ENCODE measurements at places on chromosomes 16 and 17.
A peak's percentile ranks its signal among the peaks of the same experiment; 100 is the strongest.

GRCh38 chr17:79083191-79083971 is 8.8 kb downstream of the ENGASE start:
- DNase-seq, result no peak

- DNase-seq, result no peak
Observed at GRCh38 chr16:49861299-49861698, 5.4 kb upstream of the ZNF423 start.

- DNase-seq, result peak; percentile 69
Observed at GRCh38 chr17:74671031-74671771, 41.5 kb downstream of the CD300LF start.

GRCh38 chr17:81870131-81870980 is 781 bp downstream of the ARHGDIA start:
- DNase-seq, result peak; percentile 41

- no peak for DNase-seq
Observed at GRCh38 chr17:14337596-14338079, 36.8 kb downstream of the HS3ST3B1 start.

DNA sequence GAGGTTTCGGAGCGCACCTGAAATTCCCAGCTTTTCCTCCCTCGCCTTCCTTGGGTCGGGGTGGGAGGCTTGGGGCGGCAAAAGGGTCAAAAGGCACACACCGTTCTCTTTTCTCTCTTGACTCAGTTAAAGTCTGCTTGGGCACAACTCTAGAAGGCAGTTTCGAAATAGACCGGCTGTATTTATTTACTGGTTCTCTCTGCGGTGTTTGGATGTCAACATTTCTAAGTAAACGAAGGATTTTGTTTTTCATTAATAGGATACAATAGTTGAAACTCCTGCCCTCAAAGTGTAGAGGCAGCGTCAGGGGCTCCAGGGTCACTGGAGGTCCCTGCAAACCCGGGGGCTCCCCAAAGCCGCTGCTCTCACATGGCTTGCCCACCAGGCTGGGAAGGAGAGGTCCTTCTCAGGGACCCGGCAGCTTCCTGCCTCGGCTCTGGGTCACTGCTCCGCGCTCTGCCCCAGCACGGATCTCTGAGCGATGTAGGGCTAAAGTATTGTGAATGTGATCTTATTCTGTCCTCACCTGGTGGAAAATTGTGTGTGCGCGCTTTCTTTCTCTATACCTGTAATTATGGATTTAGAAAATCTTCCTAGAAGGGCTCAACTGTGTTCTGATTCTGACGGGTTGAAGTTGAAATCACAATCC is 952 bp downstream of the BMERB1 start:
- DNase-seq, result no peak

GRCh38 chr16:11325404-11326083 is 19.7 kb upstream of the RMI2 start:
- no peak for DNase-seq

DNA sequence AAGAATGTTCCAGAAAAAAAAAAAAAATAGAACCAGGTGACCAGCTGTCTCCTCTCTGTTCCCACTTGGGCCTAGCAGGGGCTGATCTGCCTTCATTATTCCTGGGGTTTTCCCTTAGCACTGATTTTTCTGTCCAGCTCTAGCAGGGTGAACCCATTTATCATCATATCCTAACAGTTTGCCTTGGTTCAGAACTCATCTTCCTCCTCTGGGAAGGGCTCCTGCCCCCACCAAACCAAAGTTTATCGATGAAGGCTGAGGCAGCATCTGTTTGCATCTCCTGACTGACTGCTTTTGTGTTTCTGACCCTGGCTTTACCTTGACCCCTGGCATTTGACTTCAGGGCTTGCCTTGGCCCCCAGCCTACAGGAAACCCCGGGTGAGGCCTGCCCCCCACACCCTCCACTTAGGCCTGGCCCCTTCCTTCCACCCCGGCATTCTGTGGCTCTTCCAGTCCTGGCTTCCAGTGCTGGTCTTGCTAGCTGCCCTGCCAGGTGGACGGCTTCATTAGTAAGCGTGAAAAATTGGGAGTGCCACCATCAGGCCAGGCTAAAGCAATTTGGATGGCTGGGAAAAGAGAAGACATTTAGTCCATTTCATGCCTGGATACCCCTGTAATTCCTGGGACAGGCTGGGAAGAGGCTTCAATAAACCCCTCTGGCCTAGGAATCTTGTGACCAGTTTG is 164.9 kb downstream of the CCDC182 start:
- DNase-seq, result no peak

- DNase-seq, result no peak
Observed at GRCh38 chr16:79297296-79297695, 303.2 kb downstream of the MAF start.

- DNase-seq, result no peak
Observed at GRCh38 chr17:27329146-27329805, 35.4 kb downstream of the WSB1 start.

GRCh38 chr17:13005530-13005929 is 12.3 kb downstream of the ELAC2 start:
- DNase-seq, result no peak

DNA sequence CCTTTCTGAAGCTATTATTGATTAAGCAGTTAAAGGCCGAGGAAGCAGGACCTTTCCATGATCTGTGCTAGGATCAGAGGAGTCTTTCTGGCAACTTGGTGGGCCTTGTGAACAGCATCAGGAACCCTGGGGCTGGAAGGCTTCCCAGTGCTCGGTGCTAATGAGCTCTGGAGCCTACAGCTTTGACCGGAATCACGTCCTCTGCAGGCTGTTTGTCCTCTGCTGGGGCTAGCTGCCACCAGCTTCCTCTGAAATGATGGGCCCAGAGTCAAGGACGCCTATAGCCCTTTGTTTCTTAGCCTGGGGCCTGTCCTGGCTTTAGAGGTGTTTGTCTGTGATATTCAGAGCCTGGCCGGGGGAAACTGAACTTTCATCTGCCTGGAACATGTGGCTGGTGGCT is 111.6 kb downstream of the SHISA9 start:
- DNase-seq, result no peak

DNA sequence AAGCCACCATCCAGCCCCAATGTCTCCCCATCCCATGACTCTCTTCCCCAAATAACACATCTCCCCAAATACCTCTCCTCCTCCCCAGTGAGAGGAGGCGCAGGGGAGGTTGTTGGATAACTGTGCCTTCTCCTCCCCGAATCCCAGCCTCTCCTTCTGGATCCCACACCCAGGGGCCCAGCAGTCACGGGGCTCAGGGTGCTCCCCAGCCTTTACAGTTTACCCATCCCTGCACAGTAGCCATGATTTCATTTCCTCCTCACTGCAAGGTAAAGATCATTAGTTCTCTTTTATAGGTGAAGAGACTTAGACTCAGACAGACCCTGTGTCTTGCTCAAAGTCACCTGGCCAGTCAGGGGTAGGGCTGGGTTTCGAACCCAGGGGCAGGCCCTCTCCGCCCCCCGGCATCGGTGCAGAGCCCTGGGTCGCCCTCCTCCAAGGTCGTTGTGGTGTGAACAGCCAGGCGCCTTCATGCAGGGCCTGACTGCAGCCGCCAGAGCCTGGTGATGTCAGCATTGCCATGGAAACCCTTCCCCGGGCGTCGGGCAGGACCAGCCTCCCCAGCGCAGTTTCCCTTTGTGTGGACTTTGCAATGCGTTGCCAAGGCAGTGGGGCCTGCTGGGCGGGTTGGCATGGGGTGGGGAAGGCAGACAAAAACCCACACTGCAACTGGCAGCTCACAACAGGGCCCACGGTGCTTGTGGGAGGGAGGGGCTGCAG is 53.3 kb upstream of the TOB1 start:
- peak; percentile 78 for DNase-seq

GRCh38 chr17:41002814-41003213 is 3.1 kb upstream of the KRTAP3-2 start:
- no peak for DNase-seq

GRCh38 chr17:55694286-55694910 is 28.3 kb downstream of the TMEM100 start:
- DNase-seq, result no peak

GRCh38 chr16:25785361-25785760 is 93.6 kb downstream of the HS3ST4 start:
- DNase-seq, result no peak

GRCh38 chr17:19486351-19487023 is 47.2 kb upstream of the SLC47A1 start:
- DNase-seq, result no peak

DNA sequence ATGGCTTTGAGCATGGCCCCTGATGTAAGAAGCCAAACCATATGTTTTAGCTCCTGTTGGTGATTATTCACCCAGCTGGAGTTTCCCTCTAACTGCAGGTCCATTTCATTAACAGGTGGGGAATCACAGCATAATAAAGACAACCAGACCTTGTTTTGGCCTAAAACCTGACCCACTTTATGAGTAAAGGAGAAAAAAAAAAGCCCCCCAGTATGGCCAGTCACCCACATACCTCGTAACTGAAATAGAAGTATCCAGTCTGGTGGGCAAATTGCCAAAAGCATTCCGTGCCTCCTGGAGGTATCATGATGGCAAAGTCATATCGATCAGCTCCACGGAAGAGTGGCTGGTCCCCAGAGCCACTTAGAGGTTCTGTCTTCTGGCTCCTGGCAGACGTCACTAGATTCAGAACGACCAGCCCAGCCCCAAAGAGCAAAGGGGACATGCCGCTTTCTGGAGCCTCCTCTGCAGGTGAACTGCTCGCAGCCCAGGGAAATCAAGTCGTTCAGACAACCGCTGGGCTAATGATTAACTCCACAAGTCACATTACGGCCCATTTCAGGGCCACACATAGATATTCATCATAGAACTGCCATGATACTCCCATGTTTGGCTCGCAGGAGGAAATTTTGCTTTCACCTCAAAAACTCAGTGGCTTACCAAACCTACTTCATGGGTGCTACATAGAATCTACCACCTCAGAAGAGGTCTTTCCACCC is at the start of gene TMED6:
TMED6 (minus strand) TSS at position 478 of the 719 bp plus-strand sequence; CDS start at position 445, 33 bp downstream.
- no peak for DNase-seq

GRCh38 chr16:67447508-67448076 is 16.7 kb downstream of the HSD11B2 start:
- peak; percentile 28 for DNase-seq

DNA sequence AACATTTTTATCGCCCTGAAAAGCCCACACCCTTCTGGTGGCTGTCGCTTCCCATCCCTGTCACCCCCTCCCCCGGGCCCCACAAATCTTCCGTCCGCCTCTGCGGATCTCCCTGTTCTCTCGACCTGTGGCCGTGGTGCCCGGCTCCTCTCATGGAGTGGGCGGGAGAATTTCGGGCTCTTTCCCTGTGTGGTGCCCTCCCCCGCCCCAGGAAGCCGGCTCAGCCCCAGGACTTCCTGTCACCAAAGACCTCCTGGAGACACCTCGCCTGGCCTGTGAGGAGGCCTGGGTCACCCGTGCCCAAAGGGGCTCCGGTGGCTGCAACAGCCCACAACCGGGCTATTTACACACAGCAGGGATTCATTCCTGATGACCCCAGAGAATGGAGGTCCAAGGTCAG is 26.1 kb upstream of the UBE2I start:
- DNase-seq, result no peak

DNA sequence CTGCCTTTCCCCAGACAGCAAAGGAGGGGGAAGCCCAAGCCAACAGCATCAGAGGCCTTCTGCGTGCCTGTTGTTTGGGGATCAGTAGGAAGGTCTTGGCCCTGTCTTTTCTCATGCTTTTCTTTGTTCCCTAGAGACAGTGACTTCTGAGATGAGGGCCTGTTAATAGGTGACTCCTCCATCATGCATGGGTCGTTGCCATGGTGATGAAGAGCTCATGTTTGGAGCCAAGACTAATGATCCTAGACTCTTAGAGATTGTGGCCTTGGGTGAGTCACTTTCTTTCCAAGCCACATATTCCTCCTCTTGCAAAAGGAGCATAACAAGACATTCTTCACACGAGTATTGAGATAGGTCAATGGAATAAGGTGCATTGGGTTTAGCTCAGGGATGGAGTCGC is 201.1 kb upstream of the ASIC2 start:
- peak; percentile 57 for DNase-seq

DNA sequence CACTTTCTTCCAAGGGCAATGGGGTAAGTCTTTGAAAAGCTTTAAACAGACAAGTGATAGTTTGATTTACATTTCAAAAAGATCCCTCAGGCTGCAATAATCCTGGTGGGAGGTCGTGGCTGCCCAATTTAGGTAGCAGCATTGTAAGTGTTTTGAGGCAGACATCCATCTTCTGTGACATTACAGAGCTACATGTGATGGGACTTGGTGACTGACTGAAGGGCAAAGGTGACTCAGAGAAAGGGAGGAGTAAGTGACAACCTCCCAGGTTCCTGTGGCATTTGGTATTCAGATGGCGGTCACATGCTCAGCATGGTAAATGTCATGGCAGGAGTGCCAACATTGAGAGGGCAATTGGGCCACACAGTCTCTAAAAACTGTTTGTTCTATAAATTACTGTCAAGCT is 26.5 kb downstream of the STAT3 start:
- no peak for DNase-seq

DNA sequence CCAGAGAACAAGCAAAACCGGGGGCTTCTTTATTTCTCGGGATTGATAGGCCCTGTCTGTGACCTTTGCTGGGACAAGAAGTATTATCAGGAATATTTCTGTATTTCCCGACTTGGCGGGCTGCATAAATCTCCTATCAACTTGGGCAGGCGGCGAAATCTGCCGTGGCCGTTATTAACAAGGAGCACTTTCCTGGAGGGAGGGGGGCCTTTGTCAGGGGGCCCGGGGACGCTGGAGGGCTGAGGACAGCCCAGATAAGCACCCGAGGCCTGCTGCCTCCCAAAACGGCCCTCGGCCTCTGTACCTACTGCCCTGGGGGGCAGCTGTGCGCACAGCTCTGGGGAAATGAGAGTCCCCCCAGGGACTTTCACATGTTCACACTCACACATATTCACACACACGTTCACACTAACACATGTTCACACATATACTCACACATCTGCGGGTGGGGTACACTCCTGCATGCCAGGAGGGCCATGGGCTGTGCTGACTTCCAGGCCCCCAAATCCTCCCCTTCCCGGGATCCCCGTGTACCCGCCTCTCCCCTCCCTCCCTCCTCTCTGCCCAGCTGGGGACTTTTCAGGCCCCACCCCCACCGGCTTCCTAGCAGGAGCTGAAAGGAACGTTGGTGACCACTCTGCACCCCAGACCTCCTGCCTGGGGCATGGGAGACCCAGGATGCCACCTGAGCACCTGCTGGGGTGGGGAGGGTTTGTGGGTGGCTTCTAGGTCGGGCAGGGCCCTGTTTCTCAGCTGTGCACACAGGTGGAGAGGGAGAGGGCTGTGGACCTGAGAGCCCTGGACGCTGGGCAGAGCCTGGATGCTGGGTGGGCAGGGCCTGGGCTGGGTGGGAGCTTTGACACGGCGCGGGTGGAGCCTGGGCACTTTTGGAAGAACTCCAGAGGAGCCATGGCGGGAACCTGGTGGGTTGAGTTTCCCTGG is 24.3 kb upstream of the GSE1 start:
- no peak for DNase-seq

DNA sequence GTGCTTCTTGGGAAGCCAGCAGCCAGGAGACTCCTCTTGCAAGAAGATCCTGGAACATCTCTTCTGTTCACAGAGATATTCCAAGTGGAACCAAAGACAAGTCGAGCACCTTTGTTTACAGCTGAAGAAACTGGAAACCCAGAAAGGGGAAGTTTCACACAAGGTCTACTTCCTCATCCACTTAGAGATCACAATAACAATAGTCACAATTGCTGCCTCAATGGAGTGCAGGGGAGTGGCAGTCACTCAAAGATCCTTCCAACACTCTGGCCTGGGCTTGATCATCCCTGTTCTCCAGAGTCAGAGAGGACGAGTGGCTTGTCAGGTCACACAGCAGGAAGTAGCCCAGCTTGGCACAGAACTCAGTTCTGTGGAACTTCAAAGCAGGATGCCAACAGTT is 46.9 kb upstream of the SIAH1 start:
- no peak for DNase-seq
